ENCODE measurements at places on chromosomes 11 and 22.
A peak's percentile ranks its signal among the peaks of the same experiment; 100 is the strongest.

GRCh38 chr11:134887896-134888295 lies 475.9 kb upstream of the B3GAT1 start:
- no peak for DNase-seq

- no peak for DNase-seq
Measured at GRCh38 chr11:92594251-92594650, 369.6 kb downstream of the FAT3 start.

DNA sequence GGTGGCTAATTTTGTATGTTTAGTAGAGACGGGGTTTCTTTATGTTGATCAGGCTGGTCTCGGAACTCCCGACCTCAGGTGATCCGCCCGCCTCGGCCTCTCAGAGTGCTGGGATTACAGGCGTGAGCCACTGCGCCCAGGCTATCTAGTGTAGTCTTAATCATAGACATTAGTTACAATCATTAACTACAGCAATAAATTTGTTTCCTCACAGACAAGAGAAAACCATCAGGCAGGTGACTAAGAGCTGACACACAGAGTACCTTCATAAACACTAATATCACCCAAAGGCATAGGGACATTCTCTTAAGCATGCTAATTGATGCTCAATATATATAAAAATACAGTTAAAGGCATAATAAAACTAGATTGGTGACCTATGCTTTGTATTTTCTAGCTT lies 19.4 kb downstream of the SDHD start:
- no peak for DNase-seq

DNA sequence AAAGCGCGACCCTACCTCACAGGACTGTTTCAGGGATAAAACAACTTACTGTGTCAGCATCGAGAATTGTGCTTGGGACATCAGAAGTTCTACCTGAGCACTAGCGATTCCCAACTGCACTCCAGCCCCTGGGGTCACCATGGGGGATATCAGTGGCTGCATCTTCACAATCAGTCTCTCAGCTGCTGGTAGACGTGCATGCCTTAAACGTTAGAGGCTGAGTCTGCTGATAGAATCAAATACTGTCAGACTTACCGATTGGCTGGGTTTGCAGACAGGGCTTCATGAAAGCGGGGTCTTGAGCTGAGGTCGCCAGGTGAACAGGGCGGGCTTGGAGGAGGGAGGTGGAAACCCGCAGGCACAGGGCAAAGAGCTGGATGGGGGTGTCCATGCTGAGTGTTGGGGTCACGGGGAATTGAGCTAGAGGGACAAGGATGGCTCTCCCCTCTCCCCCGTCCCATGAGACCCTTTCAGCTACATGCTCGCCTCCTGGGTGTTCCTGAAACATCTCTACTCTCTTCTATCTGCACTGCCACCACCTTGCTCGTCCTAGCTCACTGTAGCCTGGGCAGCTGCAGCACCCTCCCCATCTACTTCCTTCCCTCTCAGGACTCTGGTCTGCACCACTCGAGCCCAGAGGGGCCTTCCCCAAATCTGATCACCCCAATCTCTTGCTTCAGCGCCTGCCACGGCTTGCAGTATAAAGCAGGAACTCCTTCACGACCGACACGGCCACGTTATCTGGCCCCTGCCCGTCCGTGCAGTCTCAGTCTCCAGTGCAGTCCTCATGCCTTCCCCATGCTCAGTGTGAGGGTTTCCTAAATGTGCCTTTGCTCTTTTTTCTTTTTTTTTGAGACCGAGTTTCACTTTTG lies 43.5 kb downstream of the ST14 start:
- DNase-seq: peak; percentile 66

- DNase-seq: no peak
Measured at GRCh38 chr11:109597336-109597735, 175.3 kb downstream of the C11orf87 start.

GRCh38 chr11:109552376-109552775 lies 130.4 kb downstream of the C11orf87 start:
- no peak for DNase-seq

GRCh38 chr11:117478126-117478860 lies 150.6 kb downstream of the CEP164 start:
- no peak for DNase-seq

GRCh38 chr11:75563978-75564552 lies 2.0 kb downstream of the SERPINH1 start:
- DNase-seq: peak; percentile 83

DNA sequence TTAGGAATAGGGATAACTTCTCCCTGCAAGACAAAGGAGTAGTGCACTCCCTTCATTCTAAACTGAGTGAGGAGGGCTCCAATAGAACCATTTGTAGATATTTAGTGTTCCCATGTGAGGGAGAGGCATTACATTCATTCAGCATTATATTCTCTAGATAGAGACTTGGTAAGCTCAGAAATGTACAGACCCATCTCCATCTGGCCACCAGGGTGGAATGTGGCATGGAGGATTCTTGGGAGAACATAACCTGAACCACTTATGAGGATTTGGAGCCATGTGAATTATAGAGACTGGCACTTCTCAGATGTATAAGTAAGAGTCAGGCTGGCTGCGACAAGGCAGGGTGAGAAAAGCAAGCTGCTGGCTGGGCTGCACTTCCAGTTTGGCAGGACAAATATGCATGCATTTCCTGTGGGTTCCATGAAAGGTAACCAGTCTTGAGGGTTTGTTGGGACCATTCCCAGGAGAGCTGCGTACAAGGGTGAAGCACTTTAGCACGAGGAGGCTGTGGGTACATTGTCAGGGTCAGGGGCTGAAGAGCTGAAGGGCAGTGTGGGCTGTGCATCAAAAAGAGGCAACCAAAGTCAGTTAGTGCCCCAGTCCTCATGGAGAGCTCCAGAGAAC lies 9.2 kb downstream of the RRP8 start:
- no peak for DNase-seq

GRCh38 chr11:28566339-28567089 lies 458.3 kb downstream of the METTL15 start:
- peak; percentile 62 for DNase-seq

DNA sequence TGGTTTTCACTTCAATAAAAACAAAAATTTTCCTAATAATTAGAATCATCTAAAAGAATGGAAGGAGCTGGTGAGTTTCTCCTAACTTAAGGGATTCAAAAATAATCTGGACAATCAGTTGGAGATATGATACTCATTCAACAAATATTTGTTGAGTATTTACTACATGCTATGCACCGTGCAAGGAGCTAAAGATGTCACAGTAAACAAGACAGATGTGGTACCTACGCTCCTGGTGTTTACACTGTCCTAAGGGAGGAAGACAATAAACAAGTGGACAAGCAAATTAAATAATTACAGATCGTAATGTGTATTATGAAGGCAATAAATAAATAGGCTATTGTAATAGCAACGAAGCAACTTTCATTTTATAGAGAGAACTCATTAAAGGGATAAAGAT lies 9.9 kb upstream of the SPON1 start:
- DNase-seq: no peak

DNA sequence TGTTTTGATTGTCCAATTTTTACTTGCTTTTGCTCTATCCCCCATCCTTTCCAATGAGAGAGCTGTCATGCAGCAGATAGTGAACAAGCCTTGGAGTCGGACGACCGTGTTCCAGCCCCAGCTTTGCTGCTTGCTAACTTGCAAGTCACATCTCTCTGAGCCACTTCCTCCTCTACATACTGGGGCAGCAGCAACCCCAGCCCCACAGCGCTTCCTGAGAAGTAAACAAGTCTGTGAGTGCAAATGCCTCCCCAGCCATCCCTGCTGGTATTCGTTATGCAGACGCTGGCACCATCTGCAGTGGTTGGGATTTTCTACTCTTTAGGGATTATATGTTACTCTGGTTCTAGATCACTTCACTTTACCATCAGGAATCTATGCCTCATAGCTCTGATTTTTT lies 35.0 kb downstream of the TPBGL start:
- DNase-seq: no peak

DNA sequence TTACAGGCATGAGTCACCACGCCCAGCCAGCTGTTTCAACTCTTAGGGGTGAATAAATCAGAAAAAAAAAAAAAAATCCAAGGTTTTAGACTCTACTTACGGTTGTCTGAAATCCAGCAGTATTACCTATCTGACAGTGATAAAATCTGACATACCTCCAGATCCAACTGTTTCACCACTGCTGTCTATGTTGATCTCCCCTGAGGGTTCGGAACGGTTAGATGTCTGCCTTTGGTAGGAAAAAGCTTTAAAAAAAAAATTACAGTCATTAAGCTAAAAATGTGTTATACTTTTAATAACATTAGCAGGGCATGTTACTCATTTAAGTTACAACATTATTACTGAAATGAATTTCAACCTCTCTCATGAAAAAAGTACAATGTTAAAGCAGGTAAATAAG lies 21.1 kb downstream of the NCAPD3 start:
- no peak for DNase-seq

GRCh38 chr11:124892146-124892545 lies 5.5 kb downstream of the ROBO4 start:
- no peak for DNase-seq

- DNase-seq: no peak
Measured at GRCh38 chr22:49637255-49637760, 190.4 kb downstream of the BRD1 start.

GRCh38 chr11:22331771-22332170 lies 6.4 kb upstream of the SLC17A6 start:
- no peak for DNase-seq

DNA sequence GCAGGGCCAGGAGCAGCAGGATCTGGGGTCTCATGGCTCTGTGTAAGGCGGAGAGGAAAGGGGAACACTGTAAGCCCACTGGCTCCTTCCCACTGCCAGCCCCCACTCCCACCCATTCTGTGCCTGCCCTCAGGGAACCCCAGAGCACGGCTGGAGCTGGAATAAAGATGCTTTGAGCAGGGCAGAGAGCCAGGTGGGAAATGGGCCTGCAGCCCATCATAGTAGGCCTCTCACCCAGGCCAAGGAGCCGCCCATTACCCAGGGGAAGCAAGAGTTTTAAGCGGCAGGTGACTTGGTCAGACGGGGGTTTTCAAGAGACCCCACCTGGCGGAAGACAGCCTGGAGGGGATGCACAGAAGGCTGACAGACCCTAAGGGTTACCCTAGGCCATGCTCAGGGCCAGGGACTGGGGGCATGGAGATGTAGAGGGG lies 4.6 kb downstream of the LRRC32 start:
- no peak for DNase-seq

- DNase-seq: no peak
Measured at GRCh38 chr11:100681064-100681502, 6.0 kb upstream of the ARHGAP42 start.

DNA sequence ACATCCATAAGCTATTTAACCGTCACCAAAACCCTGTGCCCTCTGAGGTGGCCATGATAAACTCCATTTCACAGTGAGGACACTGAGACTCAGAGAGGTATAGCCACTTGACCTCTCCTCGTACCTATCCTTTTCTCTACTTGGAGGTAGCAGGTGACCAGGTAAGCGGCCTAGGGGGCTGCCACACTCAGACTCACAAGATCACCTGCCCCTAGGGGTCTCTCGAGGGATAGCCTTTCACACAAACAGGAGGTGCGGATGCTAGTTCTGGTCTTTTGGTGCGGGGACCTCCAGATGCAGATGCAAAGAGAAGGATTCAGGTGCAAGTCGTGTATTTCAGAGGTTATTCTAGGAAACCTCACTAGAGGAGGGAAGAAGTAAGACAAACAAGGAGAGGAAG lies 14.6 kb downstream of the MS4A18 start:
- DNase-seq: no peak

- DNase-seq: no peak
Measured at GRCh38 chr11:127080735-127081134, 80.2 kb upstream of the KIRREL3 start.

GRCh38 chr11:123461164-123461563 lies 31.1 kb downstream of the GRAMD1B start:
- DNase-seq: no peak

- DNase-seq: no peak
Measured at GRCh38 chr11:32939046-32939445, 46.4 kb downstream of the QSER1 start.

GRCh38 chr11:68044898-68045351 lies 6.1 kb downstream of the TCIRG1 start:
- DNase-seq: no peak

- no peak for DNase-seq
Measured at GRCh38 chr11:6544921-6545850, 48.1 kb downstream of the DNHD1 start.

DNA sequence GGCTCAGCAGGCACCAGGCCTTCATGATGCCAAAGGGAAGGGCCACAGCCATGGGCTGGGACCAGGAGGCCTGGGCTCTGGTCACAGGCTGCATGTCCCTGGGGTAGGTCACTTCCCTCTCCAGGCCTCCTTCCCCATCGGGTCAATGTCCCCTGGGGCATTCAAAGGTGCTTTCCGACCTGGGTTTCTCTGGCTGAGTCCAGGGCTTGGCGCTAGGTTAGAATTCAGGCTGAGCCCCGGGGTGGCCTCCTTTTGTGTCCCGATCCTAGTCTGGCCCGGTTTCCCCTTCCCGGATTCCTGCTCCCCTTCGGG lies 12.2 kb downstream of the MAFF start:
- DNase-seq: no peak

DNA sequence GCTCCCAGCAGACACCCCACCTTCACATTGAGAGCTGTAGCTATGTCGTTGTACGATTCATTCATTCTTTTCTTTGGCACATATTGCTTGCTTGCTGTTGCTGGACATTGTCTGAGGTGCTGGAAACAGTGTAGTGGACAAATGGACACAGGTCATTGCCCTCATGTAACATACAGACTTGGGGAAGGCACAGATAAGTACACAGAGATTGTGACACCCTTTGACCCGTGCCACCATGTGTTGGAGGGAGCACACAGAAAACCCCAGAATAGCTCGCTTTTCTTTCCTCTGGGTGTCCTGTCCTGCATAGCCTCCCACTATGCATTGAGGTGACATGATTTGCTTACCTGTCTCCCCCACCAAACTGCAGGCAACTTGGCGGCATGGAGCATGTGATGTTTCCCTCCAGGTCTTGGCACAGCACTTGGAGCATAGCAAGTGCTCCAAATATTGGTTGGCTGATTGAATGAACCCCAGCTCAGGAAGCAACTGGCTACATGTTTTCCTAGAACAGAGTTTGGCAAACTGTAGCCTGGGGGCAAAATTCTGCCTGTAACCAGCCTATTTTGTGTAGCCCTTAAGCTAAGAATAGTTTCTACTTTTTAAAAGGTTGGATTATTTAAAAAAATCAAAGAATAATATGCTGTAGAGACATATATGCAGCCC lies 30.9 kb upstream of the NECTIN1 start:
- DNase-seq: no peak

DNA sequence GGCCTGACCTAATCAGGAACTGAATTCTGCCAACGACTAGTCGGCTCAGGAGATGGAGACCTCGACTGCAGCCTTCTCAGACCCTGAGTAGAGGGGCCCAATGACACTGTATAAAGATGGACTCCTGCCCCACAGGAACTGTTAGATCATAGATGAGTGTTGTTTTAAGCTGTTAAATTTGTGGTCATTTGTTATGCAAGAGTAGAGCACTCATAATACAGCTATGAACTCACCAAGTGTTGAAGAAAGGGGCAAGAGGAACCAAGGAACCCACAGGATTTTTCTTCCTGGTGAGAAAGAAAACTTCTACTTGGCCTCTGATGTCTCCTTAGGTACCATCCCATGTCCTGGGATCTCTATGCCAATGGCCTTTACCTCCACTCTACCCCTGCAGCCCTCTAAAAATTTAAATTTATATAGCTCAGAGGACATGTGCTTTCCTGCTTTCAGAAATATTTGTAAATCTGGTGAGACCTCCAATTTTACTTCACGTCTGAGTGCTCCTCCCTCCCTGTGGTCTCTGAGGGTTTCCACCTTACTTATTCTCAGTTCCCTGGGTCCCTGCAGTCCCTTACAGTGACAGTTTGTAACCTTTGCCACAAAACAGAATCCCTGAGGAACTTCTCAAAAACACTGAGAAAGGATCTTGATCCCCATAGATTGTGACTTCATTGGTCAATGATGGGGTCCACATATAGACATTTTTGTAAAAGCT lies 256.3 kb upstream of the ARHGAP20 start:
- DNase-seq: no peak

Measured in kidney (tissue), 22 donors.